ENCODE measurements at places on chromosomes 4 and X.

- no peak for DNase-seq
Measured at GRCh38 chr4:145530662-145531061, 49.0 kb downstream of the SMAD1 start.

- DNase-seq: no peak
Measured at GRCh38 chr4:52914051-52914605, 52.0 kb downstream of the RASL11B start.

DNA sequence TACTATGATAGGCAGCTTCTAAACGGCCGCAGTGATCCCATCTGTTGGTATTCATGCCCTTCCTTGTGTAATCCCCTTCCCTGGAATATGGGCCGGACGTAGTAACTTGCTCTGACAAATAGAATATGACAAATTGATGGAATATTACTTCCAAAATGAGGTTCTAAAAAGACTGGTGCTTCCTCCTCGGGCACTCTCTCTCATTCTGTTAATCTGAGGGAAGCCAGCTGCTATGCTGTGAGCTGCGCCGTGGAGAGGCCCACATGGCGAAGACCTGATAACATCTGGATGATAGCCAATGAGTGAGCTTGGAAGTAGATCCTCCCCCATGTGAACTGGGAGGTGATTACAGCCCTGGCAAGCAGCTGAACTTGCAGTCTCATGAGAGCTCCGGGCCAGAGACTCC is 27.2 kb upstream of the SLC25A4 start:
- DNase-seq: no peak

- no peak for DNase-seq
Measured at GRCh38 chr4:177052211-177052934, 257.3 kb upstream of the NEIL3 start.

DNA sequence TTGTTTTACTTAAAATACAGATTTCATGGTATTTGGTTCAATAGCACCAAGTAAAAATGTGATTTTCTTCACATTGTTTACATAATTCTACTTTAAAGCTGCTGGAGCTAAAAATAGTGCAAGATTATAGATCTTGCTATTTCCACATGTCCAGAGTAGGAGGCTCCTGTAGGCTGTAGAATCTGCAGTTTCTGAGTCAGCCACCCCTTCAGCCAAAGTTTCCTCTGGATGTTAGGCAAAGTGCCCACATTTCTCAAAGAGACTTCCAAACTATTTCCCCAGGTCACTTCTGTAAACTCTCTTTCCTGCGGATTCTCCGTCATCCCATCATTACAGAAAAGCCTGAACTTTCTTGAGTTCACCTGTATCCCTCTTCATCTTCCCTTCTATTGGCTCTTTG is 342.5 kb upstream of the FSTL5 start:
- DNase-seq: no peak

DNA sequence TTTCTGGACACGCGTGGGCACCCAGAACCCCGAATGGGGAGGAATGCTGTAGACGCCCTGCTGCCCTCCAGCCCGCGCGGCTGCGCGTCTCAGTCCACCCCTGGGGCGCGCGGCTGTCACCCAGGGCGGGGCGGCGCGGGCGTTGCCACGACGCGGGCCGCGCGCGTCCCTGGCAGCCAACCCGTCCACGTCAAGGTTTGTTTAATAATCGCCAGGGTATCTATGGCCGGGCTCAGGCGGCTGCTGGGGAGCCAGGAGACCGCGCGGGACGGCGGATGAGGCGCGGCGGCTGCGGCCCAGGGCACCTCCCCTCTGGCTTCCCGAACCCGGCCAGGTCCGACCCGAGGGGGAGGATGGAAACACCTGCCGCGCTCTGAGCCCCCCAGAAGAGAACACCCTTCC is at the start of gene SPATA18:
Gene SPATA18 (plus strand): TSS at position 92 of the 402 bp plus-strand sequence. CDS start 401 bp downstream, outside the sequence.
- no peak for DNase-seq

All from stimulated activated CD8-positive, alpha-beta memory T cell treated with anti-CD3 and anti-CD28 coated beads, Interleukin-15, amount 100 ng/mL, for 24 hours (primary cell).